ENCODE measurements at places on chromosomes 7 and 10.

DNA sequence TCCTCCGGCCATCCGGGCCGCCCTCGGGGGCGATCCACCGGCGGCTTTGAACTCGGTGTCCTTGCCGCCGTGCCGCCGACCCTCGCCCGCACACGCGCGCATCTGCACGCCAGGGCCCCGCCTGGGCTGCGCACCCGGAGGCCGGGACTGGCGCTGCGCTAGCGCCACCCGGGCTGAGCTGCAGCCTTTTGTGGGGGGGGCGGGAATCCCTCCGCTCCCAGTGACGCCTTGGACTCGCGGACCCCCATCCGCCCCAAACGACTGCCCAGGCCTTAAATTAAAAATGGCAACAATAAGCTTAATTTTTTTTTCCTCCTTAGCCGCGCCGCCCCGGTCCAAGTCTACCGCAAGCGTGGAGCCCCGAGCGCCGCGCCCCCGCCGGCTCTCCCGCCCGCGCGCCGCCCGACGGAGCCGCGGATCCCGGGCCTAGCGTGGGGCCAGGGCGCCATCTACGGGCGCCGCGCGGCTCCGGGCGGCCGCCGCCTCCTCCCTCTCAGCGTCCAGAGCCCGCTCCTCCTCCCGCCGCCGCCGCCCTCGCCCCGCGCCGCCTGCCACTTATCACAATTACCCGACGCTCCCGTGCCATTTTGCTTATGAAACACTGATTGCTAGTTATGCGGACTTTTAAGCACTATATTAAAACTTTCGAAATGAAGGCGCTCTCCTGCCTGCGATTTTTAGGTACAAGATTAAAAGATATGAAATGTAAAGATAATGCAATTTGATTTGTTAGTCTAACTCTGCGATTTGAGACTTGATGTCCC, 7.5 kb upstream of the EBF3 start:
- peak; percentile 84 for DNase-seq

DNA sequence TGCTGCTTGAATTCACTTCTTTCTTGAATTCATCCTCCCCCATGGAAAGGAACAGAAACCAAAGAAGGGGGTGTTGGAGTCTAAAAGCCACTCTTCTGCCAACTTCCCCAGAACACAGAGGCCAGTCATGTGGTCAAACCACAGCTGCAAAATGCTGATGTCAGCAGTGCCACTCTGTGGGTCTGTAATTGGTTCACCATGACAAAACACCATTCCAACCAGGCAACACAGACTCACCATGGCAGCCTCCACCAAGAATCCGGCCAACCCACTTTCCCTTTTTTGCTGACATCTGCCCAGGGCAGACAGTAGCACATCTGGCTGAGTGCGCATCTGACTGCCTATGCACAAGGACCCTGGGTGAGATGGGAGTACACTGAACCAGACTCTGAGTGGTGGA, 16.8 kb downstream of the OSBPL3 start:
- peak; percentile 90 for DNase-seq

DNA sequence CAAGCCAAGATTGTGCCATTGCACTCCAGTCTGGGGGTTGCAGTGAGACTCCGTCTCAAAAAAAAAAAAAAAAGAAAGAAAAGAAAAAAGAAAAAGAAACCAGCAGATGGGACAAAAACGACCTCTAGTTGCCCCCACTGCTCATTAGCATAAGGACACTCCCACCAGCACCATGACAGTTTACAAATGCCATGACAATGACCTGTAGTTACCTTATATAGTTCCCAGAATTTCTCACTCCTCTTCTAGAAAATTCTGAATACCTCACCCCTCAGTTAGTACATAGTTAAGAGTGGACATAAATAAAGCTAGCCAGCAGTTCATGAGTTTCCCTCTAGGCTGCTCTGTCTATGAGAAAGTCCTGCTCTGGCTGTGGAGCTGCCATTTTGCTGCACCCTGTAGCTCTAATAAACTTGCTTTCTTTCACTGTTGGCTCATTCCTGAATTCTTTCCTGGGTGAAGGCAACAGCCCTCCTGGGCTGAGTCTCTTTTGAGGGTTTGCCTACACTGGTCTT, 276.8 kb upstream of the AKR1E2 start:
- no peak for DNase-seq

GRCh38 chr7:25263337-25263736, 35.1 kb upstream of the NPVF start:
- DNase-seq, result no peak

- DNase-seq, result no peak
These were observed 117.4 kb downstream of the VIPR2 start for GRCh38 chr7:159027056-159027788.

DNA sequence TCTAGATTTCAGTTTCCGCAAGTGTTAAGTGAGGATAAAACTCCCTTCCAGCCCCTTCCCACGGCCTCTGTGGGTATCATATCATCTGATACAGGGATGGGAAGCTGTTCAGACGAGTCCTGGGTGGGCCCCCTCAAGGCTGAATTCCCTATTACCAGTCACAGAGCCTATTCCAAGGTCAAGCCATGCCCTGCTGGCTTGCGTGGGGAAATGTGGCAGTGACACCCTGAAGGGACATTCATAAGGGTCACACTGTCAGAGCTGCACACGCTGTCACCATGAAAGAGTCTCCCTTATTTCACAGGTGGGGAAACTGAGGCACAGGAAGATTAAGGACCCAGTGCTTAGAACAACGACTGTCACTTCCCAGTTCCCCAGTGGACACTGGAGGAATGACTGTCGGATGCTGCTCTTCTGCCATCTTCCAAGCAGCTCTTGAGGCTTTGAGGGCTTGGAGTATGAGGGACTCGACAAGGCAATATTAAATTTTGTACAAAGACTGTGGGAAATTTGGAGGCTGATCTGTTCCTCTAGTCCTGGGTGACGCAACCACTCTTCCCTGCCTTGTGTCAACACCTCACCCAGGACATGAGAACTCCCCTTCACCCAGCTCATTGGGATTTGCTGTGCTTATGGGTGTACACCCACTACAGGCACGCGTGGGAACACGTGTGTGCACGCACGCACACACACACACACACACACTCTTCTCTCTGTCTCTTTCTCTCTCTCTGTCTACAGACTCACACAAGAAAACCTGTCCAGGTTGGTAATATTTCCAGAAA, 386.0 kb downstream of the RPS24 start:
- DNase-seq, result no peak

GRCh38 chr7:52287698-52288097, 747.7 kb upstream of the POM121L12 start:
- no peak for DNase-seq

- no peak for DNase-seq
These were observed 387.6 kb downstream of the KCNMA1 start for GRCh38 chr10:77249901-77250459.

GRCh38 chr10:94602729-94603515, 57.3 kb downstream of the HELLS start:
- no peak for DNase-seq

- no peak for DNase-seq
These were observed 236.5 kb downstream of the MGMT start for GRCh38 chr10:129703287-129704137.

GRCh38 chr7:2572101-2572842, 13.5 kb downstream of the IQCE start:
- no peak for DNase-seq

- DNase-seq, result no peak
These were observed 2.3 kb downstream of the GSDME start for GRCh38 chr7:24754906-24755506.

DNA sequence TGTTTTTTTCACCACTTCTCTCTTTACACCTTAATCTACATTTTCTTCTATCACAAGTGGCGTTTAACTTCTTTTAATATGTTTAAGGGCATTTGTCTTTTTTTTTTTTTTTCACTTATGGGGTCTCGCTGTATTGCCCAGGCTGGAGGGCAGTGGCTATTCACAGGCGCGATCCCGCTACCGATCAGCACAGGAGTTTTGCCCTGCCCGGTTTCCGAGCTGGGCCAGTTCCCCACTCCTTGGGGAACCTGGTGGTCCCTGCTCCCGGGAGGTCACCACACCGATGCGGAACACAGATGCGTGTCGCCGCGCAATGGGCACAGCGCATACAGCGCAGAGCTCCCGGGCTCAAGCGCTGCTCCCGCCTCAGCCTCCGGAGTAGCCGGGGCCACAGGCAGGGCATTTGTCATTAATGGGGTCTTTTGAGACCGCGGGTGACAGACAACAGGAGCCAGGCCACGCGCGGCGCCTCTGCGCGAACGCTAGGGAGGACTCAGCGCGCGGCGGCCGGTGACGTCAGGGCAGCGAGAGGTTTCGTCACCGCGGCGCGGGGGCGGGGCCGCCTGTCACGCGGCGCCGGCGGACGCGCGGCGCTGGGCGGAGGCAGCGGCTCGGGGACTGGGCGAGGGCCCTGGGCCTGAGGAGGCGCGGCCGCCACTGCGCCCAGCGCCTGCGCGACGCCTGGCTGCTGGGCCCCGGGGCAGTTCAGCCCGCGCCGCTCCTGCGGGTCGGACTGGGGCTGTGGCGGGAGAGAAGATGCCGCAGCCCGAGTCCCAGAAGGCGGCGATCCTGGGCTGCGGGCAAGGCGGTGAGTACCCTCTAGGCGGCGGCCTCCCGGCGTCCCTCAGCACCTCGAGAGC, at the start of gene GALNT11:
TSS of gene GALNT11 (plus strand) at position 598 of the 860 bp plus-strand sequence. CDS start 68,554 bp downstream, outside the sequence.
- peak; percentile 93 for DNase-seq

GRCh38 chr7:53542157-53542556, 506.7 kb downstream of the POM121L12 start:
- DNase-seq, result no peak

DNA sequence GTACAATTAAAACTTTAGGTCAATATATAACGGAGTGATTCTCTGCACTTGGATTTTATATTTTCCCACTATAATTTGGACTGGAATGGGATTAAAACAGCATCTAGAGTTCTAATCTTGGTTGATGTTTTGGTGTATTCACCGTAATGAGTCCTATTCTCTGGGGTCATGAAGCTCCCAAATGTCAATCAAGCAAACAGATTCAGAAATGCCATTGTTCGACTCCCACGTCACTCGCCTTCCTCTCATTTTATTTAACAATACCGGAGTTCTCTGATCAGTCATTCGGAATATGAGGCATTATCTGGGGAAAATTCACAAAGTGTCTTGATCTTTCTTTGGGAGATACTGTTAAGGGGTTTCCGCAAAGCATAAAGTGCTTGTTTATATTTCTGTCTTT, 26.5 kb downstream of the SKIDA1 start:
- no peak for DNase-seq

DNA sequence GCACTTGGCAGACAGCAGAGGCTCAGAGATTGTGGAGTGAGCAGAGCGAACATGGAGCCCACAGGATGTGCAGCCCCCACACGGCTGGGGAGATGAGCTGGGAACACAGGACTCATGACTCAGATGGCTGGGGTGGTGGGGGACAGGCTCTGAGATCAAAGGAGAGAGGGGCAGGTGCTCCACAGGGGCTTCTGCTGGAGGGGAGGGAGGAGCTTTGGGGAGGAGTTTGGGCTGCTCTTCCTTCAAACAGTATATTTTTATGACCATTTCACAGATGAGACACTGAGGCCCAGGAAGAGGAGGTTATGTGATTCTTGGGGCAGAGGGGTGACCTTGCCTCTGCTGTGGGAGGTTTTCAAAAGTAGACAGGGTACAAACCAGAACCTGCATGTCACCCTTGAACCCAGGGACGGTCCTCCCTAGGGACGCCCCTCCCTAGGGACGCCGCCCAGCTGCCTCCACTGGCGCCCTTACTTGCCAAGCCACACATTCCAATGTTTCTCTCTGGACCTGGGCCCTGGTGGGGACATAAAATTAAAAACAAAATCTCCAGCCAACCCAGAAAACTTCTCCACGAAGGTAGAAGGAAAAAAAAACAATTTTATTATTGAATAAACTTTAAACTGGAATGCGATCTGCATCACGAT, 981 bp upstream of the CRYGN start:
- no peak for DNase-seq

GRCh38 chr10:123743441-123744223, 77.5 kb downstream of the GPR26 start:
- DNase-seq, result no peak

- no peak for DNase-seq
These were observed 933.8 kb downstream of the IPMK start for GRCh38 chr10:57333880-57334279.

DNA sequence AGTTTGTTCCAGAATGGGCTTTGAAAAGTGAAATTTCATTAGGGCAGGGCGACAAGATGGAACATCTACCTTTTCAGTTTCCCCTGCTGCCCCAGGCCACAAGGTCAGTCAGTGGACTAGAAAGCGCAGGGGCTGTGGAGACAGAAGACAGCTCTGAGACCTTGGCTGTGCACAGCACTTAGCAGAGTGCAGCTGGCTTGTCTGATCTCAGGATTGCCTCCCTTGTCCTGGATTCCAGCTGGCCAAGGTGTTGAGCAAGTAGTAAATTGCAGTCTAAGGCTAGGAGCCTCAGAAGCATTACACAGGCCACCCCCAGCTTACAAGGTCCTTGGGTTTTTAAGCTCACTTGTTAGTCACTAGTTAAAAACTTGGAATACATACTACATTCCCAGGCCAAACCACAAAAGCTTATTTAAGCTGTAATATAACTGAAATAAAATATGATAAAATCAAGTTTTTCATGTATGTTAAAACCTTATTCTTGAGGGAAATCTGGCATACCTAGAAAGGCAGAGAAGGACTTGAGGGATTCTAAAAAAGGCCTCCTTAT, 67.3 kb upstream of the NPY start:
- no peak for DNase-seq

DNA sequence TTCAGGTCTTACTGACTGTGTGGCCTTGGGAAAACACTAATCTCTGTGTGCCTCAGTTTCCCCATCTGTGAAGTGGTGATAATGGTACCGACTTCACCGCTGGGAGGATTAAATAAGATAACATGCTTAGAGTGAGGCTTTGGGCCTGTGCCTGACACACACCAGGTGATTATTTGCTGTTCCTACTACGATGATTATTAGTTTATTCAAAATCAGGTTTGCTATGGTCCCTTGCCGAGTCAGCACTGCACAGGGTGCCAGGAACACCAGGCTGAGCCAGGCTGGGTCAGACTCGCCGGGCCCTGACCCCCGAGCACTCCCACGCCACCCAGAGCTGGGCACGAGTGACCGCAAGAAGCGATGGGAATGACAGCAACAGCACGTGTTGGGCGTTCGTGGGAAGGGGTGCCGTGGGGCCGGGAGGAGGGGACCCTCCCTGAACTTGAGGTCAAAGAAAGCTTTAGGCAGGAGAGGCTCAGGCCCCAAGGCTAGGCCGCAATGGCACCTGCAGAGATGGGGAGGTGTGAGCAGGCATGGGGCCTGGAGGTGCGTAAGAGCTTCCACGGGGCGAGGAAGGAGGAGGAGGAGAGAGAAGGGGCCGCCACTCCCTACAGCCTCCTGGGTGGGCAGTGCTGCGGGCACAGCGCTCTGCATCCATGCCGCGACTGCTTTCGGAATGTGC, 325.4 kb downstream of the DNAJB6 start:
- DNase-seq, result no peak

DNA sequence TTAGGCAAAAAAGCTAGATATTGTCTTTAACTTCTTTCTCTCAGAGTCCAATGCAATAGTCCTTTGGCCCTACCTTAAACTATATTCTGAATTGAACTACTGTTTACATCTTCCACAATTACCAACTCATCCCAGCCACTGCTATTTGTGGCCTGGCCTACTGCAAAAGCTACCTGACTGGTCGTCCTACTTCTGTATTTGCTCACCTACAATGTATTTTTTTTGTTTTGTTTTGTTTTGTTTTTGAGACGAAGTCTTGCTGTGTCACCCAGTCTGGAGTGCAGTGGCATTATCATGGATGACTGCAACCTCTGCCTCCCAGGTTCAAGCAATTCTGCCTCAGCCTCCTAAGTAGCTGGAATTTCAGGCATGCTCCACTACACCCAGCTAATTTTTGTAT, 51.2 kb downstream of the ARL4A start:
- no peak for DNase-seq

Data from hematopoietic multipotent progenitor cell treated with erythropoietin and hydrocortisone succinate and interleukin-3 and kit ligand, for 4 days (in vitro differentiated cells).